HEK293T (cell line): ENCODE measurements at places on chromosomes 7 and 10.

DNA sequence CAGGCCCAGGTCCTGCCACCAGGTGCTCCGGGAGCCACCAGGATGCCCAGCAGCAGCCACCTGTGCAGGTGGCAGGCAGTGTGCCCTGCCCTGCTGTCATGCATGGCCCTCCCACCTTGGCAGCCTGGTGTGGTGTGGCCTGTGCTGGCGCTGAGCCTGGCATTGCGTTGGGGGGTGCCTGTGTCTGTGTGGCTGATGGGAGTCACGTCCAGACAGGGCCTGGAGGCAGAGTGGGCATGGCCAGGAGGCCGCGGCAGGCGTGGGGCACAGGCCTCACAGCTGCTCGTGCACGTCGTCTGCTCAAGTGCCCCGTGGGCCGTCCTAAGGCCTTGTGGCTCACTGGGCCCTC, 8.7 kb downstream of the TTYH3 start:
- no peak for DNase-seq

DNA sequence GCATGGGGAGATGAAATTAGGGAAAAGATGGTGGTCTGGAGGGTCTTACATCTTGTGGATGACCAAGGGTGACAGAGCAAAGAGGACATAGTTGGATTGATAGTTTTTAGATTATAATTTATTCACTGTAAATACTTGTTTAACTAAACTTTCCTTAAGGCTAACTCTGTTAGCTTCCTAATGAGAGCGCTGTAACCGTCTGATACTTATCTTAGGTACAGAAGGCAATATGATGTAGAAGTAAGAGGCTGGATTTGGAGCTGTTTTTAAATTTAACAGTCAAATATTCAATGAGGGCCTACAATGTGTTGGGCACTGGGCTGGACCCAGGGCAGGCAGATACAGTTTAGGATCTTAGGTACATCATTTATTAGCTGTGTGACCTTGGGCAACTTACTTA, 36.0 kb downstream of the PRKAR2B start:
- DNase-seq, result no peak

DNA sequence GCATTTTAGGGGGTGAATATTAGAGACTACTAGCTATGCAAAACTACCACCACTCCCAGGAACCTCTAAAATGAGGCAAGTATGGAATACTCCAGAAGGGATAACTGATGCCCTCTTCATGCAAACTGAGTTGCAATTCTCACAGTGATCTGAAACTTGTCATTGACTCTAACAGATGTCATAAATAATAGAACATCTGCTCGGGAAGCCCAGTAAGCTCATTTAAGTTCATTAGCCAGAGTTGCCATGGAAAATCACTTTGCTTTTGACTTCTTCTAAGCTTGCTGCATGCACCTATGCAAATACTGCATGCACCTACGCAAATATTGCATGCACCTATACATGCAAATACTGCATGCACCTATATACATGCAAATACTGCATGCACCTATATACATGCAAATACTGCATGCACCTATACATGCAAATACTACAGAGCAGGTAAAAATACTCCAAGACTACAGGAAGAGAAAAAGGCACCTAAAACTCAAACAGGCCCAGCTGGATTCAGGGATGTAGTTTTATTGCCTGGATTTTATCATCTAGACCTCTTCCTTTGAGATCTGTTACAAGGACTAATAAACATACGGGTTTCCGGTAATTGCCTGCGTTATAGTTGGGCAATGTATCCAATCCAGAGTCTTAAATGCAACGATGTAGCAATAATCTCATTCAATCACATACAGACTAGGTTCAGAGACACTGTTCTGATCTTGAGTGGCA, 1061.1 kb upstream of the AUTS2 start:
- no peak for DNase-seq

DNA sequence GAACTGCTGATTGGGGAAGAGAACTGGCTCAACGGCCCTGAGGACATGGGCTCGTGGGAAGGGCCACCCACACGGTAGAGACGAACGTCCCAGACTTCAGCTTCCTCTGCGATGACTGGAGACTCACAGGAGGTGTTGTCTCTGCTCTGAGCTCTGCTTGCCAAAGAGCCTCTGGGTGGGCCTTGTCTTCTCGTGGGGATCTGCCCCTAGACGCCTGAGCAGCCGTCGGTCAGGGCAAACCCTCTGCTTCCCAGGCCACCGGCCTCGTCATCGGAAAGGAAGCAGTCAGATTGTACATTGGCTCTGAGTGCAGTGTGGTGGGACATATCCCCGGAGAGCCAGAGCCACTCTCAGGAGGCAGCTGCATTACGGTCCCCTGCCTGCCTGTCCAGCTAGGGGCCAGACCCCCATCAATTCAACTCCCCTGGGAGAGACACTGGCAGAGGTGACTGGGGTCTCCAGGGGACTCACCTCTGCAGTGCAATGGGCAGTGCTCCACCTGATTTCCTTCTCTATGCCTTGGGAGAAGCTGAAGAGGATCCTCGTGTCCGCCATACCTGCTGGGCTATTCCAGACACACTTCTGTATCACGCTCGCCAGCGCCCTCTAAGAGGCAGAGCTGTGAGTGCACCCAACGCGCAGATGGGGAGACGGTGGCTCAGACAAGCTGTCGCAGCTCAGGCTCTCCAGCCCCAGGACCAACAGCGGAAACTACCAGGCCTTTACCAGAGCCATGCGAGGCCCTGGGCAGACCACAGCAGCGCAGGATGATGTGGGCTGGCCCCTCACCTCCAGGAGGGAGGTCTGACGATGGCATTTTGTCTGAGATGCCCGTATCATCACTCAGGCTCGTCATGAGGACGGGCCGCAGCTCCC, 227.4 kb downstream of the TCERG1L start:
- no peak for DNase-seq

GRCh38 chr7:116150588-116150987, 59.8 kb upstream of the TES start:
- DNase-seq, result no peak

DNA sequence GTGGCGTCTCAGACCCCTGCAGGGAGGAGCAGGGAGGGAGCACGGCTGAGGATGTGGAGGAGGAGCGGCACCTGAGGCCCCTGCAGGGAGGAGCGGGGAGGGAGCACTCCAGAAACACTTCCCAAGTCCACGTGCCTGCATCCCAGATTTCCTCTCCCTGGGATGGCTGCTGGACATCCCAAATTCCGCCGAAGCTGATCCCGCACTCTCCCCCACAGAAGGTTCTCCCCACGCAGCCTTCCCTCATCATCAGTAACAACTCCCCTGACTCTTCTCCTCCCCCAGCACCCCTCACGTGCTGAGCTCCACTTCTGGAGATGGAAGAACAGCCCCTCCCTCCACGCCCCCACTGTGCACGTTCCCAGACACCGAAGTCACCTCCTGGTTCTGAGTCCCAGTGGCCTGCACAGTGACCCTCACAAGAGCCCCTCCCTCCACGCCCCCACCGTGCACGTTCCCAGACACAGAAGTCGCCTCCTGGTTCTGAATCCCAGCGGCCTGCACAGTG, 17.8 kb upstream of the FOXL3 start:
- no peak for DNase-seq

DNA sequence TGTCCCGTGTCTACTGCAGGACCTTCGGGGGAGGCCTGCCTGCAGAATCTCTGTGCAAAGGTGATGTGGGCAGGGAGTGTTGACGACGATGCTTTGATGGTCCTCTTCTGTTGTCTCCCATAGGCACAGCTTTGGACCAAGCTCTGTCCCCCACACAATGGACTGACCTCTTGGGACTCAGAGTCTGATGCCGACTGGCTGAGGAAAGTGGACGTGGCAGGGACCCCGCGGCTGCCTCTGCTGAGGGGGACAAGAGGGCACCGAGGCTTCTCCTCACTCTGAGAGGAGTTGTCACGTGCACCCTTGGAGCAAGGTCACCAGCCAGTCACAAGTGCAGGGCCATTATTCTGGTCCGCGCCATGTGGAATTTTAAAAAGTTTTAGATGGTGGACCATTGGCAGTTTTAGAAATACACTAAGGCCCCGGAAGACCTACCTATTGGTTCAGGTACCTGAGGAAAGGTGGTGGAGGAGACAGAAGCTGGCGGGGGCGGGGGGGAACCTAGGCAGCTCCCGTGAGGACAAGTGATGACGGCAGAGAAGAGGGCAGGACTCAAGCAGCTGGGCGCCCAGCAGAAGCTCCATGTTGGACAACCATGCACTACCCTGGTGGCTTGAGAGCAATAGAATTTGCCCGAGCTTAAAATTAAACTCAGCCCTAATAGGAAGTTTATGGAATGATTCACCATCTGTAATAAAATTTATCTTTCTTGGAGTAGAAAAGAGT, 331.4 kb downstream of the PTPRN2 start:
- DNase-seq, result no peak

- DNase-seq, result no peak
Measured at GRCh38 chr10:12993595-12993994, 7.9 kb downstream of the CCDC3 start.

- DNase-seq, result peak; percentile 27
Measured at GRCh38 chr10:9331583-9332008, 1277.1 kb downstream of the GATA3 start.

DNA sequence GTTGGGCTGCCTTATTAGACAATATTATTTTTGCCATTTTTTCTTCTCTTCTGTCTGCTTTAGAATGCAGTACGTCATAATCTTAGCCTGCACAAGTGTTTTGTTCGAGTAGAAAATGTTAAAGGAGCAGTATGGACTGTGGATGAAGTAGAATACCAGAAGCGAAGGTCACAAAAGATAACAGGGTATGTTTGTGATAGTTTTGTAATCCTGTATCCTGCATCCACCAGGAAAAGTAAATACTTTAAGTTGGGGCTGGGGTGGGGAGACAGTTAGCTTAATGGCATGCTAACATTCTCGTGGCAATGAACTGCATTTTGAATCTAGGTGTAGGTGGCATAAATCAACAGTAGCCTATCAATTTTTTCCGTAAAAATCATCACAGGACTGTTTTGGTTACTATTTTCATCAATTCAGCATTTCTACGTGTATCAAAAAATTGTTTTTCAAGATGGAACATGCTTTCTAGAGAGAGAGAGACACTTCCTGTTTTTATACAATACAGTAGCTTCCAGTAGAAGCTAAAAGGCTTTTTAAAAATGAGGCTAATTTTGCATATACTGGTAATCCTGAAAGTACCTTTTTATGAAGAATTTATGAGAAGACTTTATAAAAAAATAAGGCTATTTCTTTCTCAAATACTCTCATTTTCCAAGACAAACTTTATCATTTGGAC, 247.5 kb downstream of the FOXP2 start:
- DNase-seq, result no peak

DNA sequence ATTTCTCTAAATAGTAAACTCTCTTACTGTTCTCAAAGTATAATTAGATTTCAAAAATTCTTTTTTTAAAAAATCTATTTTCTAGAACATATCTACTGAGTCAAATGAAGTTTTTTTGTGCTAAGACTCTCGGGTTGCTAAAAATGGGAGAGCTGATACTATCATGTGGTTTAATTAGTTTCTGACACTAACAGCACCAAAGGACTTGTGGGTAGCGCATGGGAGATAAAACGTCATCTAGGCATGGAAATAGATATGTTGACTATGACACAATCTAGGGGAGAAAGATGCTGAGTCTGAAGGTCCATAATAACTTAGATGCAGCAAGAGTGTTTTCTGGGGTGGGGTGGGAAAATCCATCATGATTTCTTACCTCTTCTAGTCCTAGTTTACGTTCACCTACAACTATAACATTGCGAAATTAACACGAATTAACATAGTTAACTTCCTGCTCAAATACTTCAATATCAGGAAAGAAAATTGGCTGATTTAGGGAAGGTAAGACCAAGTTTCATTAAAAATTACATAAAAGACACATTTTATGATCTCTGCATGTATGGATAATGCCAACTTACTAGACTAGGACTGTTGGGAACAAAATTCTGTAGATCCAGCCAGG, 14.3 kb upstream of the ARMC3 start:
- DNase-seq, result no peak

DNA sequence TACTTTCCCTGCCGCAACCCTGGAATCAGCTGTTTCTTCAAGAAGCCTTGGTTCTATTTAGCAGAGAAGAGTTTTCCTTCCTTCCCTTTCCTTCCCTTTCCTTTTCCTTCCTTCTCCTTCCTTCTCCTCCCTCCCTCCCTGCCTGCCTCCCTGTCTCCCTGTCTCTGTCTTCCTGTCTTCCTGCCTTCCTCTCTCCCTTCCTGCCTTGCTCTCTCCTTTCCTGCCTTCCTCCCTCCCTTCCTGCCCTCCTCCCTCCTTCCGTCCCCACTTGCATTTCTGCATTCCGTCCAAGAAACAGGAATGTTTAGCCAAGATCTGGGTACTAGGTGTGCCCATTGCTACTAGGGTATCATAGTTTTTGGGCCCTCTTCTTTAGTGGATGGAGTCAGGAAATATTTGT, 21.9 kb downstream of the SND1 start:
- no peak for DNase-seq
